HFFc6 (cell line): ENCODE measurements at places on chromosomes 12 and 14. TPM values are rescaled to one million over a fixed set of nuclear protein-coding genes. Genes with fewer than 3 reads are reported as not detected.

The BEST3 gene
- not detected in 2 replicates for total RNA-seq

The VWF gene
- total RNA-seq, result 0.05 to 0.25 TPM (median 0.07 TPM) in 3 replicates

The CD163 gene
- total RNA-seq, result not detected in 2 replicates

The CCDC175 gene
- total RNA-seq, result not detected in 3 replicates

The CNTN1 gene
- total RNA-seq, result not detected in 3 replicates

The KERA gene
- total RNA-seq, result not detected in 3 replicates

The TEX22 gene
- 0.73 to 1.4 TPM (median 0.77 TPM) in 3 replicates for total RNA-seq

The ARHGEF40 gene
- 31.3 to 43.0 TPM (median 33.5 TPM) in 3 replicates for total RNA-seq

The MAP1LC3B2 gene
- 2.1 to 3.1 TPM (median 2.7 TPM) in 3 replicates for total RNA-seq

The CD163L1 gene
- total RNA-seq, result 6.2 to 8.7 TPM (median 6.6 TPM) in 3 replicates

The SDSL gene
- total RNA-seq, result 8.5 to 14.5 TPM (median 10.0 TPM) in 3 replicates

The LALBA gene
- total RNA-seq, result not detected in 3 replicates

The KRT78 gene
- total RNA-seq, result not detected in 3 replicates

The NANOG gene
- not detected in 3 replicates for total RNA-seq

The AKAP3 gene
- 0.31 and 0.86 TPM in 2 replicates for total RNA-seq

The STYX gene
- 19.7 to 22.4 TPM (median 22.1 TPM) in 3 replicates for total RNA-seq

The ALDH2 gene
- 14.2 and 38.7 TPM in 2 replicates for total RNA-seq

The LRTM2 gene
- not detected in 3 replicates for total RNA-seq

The TESPA1 gene
- not detected in 3 replicates for total RNA-seq

The SAMD15 gene
- 0.95 to 1.4 TPM (median 1.2 TPM) in 3 replicates for total RNA-seq

The ZBTB1 gene
- 22.3 and 27.6 TPM in 2 replicates for total RNA-seq

The PTPRO gene
- 0.09 to 0.35 TPM in 2 of 3 replicates, not detected in the other for total RNA-seq

The TIGAR gene
- 29.9 to 47.5 TPM (median 45.4 TPM) in 3 replicates for total RNA-seq

The CIROP gene
- total RNA-seq, result not detected in 3 replicates

The SMIM41 gene
- total RNA-seq, result not detected in 3 replicates

The PRB4 gene
- total RNA-seq, result not detected in 2 replicates

The IGF1 gene
- total RNA-seq, result 0.42 to 1.4 TPM in 2 of 3 replicates, not detected in the other

The MYBPC1 gene
- not detected in 3 replicates for total RNA-seq

The PMCH gene
- not detected in 3 replicates for total RNA-seq

The TCL1B gene
- not detected in 2 replicates for total RNA-seq

The LAG3 gene
- total RNA-seq, result 0.15 to 0.56 TPM (median 0.36 TPM) in 3 replicates

The STXBP6 gene
- 13.8 to 19.4 TPM (median 16.8 TPM) in 3 replicates for total RNA-seq

The SRGAP1 gene
- total RNA-seq, result 33.6 to 35.7 TPM (median 34.8 TPM) in 3 replicates

The PRIM1 gene
- total RNA-seq, result 5.5 to 11.5 TPM (median 9.8 TPM) in 3 replicates

The CKB gene
- 20.0 to 24.0 TPM (median 22.5 TPM) in 3 replicates for total RNA-seq

The CLEC4E gene
- total RNA-seq, result not detected in 3 replicates

The PDE3A gene
- total RNA-seq, result 0.03 TPM in 1 of 3 replicates, not detected in the others

The EIF2S3B gene
- 0.23 to 0.81 TPM (median 0.53 TPM) in 3 replicates for total RNA-seq

The EID3 gene
- 2.8 to 5.2 TPM (median 3.3 TPM) in 3 replicates for total RNA-seq
